ENCODE measurements at places on chromosomes 2 and 18.

DNA sequence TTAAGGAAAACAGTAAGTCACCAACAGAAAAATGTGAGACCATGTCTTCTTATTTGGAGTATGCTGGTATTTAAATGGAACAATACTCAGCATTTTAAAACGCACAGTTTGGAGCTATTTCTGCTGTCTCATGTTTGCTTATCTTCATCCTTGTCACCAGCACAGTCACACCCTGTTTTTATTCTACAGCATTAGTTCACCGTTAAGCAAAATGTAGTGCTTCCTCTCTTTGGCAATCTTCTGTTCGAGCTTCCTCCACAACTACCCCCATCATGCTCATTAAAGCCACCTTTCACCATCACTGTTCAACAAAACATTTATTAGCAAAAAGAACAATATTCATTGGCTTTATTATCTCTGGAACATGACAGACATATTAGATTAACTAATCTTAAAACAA is 64.0 kb downstream of the SLC40A1 start:
- DNase-seq: no peak

- no peak for DNase-seq
These were observed 326.1 kb downstream of the RNF144A start for GRCh38 chr2:7243276-7243675.

DNA sequence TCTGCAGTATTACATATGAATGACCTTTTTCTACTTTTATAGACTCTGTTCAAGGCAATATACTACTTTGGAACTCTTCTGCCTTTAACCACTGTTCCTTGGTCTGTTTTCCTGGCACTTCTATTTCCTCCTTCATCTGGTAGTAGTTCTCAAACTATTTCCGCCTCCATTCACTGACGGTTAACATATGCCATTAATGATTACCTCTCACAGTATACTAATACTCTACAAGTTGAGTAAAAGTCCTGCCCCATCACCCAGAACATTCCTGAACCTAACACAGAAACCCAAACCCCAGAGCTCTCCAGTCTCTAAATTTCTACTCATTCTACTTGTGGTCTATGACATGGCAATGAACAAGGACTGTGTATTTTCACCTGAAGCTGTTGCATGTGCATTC is 4.5 kb downstream of the GFPT1 start:
- DNase-seq: no peak

- DNase-seq: no peak
These were observed 29.3 kb upstream of the COPS8 start for GRCh38 chr2:237056287-237056875.

DNA sequence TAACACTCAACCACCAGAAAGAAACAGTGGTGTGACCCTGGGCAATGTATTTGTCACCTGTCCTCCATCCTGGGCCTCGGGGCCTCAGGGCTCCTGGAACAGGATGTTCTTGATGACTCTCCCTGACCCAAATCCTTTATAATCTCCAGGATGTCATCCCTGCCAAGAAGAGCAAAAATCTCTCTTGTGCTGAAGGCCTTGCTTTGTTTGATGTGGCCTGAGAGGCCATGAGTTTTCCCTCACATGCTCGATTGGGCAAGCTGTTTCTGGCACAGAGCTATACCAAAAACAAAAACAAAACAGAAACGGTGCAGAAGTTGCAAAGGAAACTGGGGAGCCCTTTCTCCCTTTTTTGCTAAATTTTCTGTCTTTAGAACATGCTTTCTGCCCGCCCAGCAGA is 35.7 kb upstream of the ST3GAL5 start:
- DNase-seq: no peak

DNA sequence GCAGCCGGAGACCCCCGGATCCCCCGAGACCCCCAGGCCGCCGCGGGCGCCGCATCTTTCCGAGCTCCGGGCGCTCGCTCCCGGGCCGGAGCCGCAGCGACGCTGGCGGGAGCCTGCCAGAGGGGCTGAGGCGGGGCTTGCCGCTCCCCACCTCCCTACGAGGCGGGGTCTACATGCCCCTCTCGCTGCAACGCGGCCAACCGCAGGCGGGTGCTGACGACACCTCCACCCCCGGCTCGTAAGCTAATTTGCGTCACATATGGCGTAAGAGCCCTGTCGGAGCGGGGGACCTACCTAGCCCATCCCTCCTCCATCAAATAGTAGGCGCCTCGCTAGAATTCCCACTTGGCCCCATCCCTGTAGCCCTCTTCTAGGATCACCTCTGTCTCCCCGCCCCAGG is at the start of gene PTPRN:
TSS of gene PTPRN (minus strand) at position 124 of the 400 bp plus-strand sequence. CDS start at position 55, 69 bp downstream.
- no peak for DNase-seq

DNA sequence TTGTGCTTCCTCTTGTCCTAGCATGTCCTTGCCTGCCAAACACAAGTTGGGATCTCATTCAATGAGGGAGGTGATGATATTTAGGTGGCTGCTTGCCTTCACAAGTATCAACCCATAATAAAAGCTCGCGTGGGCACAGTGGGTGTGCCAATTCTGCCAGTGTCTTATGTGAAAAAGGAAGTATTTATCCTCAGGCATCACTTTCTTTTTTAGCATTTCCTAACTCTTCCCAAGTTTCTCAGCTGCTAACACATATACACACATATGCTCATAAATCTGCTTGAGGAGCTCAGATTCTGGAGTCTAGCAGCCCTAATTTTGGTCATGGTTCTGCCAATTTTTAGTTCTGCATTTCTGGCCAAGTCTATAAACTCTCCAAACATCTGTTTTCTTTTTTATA is 319.5 kb upstream of the HNMT start:
- no peak for DNase-seq

- DNase-seq: no peak
These were observed 129.9 kb upstream of the HAAO start for GRCh38 chr2:42922293-42922692.

- DNase-seq: no peak
These were observed 158.8 kb downstream of the MBD5 start for GRCh38 chr2:148179724-148180123.

DNA sequence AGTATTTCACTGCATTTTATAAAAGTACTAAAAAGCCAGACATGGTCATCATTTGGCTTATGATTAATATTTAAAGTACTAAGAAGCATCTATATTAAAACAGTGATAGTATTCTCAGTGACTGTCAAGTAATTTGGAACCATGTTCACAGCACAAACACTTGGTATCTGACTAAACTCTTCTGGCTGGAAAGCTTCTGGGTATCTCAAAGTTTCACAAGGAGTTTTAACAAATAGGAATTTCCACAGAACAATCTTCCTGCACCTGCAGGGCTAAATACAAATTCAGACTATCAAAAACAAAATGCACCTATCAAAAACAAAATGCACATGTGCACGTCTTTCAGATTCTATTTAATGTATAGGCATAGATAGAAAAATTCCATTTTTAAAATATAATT is 158.8 kb downstream of the L3MBTL4 start:
- DNase-seq: no peak

DNA sequence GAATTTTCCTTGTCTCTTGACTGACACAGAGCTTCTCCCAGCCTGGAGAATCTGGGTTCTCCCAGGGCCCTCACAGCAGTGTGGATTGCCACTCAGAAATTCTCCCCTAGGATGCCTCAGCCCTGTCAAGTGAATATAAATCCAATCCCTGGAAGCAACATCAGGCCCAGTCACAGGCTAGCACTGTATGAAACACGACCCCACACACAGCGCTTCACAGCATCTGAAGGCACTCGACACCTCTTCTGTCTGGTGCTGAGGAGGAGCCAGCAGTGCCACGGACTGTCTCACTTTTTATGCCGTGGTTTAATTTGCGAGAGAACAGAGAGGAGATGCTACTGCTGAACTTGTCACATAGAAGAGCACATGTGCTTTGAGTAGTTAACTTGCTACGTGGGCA is 164.5 kb downstream of the NAPG start:
- DNase-seq: no peak

DNA sequence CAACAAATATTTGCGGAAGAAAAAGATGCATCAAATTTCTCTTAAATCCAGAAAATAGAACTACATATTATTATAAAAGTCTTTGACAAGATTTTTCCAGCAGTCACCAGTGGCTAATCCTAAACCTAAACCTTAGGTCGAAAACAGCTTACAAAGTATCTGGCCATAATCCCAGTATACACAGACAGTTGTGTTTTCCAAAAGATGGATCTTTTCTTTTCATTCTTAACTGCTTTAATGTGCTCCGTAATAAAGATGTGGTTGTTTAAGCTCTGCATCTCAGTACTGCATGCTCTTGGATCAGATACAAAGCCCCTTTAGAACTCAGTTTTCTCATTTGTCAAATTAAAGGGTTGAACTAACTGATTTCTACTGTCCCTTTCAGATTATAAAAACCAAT is 247.8 kb downstream of the TXNL1 start:
- no peak for DNase-seq

DNA sequence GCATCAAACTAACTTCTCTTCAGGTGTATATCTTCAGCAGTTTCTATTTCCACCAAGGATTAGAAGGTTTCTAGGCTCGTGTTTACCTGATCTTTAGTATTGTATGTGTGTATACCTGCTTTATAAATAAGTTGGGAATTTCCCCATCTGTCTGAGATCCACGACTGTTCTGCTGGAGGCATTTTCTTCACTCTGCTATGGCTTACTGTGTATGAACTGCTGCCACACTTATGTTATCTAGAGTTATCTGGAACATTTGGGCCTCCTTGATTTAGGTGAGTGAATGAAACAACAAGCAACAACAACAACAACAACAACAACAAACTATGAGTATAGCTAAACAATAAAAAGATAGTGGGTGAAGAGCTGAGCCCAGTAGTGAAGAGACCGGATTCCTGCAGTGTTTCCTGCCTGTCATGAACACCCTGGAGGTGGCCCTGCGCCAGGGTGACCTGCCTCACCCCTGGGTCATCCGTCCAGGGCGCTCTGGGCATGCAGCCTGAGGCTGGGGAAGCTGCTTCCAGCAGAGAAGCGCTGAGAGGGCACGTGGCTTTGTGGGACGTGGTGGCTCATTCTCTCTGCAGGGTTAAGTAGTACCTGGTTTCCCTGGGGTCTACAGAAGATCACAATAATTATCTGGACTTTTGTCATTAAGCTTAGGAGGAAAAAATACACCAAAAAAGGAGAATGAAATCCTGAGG is 56.1 kb upstream of the GATA6 start:
- no peak for DNase-seq

GRCh38 chr2:141611981-141612380 is 518.8 kb downstream of the LRP1B start:
- no peak for DNase-seq

GRCh38 chr2:63053081-63053888 is 2.7 kb downstream of the OTX1 start:
- DNase-seq: no peak

DNA sequence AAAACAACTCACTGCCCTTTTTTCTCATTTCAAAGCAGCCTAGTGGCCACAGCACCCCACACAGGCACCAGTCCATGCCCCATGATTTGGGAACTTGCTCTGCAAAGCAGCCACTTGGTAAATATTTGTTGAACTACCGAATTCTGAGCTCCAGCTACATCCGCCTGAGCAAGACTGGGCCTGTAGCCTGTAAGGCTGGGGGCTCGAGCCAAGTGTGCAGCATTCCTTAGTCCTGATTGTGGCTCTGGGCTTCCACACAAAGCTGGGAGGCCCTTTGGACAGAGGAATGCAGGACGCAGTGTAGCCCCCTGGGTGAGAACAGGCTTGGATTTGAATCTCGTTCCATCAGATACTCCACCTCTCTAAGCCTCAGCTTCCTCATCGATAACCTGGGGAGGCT is 88.4 kb downstream of the ACTR2 start:
- no peak for DNase-seq

DNA sequence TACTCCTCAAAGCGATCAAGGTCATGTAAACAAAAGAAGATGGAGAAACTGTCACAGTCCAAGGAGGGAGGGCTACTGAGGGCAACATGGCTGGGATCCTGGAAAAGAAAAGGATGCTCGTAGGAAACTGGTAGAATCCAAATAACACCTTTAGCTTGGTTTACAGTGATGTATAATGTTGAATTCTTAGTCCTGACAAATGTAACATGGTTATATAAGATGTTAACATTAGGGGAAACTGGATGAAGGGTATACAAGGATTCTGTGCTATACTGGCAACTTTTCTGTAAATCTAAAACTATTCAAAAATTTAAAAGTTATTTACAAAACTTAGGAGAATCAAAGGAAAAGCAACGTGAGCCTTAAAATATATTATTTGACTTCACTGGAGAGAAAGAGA is 257.0 kb downstream of the TTC32 start:
- no peak for DNase-seq

GRCh38 chr18:29254123-29254522 is 1077.2 kb upstream of the CDH2 start:
- no peak for DNase-seq

GRCh38 chr2:77310416-77310815 is 211.8 kb downstream of the LRRTM4 start:
- no peak for DNase-seq

- no peak for DNase-seq
These were observed 418.0 kb downstream of the LRATD1 start for GRCh38 chr2:15050483-15050882.

- no peak for DNase-seq
These were observed 2.0 kb downstream of the ETAA1 start for GRCh38 chr2:67399144-67399543.

GRCh38 chr2:190514676-190515075 is 19.8 kb downstream of the NEMP2 start:
- DNase-seq: no peak

DNA sequence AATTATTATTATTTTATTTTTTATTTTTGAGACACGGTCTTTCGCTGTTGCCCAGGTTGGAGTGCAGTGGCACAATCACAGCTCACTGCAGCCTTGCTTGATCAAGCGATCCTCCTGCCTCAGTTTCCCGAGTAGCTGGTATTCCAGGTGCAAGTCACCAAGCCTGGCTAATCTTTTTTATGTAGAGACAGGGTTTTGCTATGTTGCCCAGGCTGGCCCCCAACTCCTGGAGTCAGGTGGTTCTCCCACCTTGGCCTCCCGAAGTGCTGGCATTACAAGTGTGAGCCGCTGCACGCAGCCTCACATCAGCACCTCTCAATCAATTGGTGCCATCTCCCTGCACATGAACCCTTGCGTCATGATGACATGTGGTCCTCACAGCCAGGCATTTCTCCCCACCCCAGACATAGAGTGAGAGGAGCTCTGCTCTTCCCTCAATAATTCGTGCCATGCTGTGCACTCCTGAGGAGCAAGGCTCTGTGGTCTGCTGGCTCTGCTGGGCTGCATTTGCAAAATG is 5.9 kb downstream of the INPP5D start:
- no peak for DNase-seq

DNA sequence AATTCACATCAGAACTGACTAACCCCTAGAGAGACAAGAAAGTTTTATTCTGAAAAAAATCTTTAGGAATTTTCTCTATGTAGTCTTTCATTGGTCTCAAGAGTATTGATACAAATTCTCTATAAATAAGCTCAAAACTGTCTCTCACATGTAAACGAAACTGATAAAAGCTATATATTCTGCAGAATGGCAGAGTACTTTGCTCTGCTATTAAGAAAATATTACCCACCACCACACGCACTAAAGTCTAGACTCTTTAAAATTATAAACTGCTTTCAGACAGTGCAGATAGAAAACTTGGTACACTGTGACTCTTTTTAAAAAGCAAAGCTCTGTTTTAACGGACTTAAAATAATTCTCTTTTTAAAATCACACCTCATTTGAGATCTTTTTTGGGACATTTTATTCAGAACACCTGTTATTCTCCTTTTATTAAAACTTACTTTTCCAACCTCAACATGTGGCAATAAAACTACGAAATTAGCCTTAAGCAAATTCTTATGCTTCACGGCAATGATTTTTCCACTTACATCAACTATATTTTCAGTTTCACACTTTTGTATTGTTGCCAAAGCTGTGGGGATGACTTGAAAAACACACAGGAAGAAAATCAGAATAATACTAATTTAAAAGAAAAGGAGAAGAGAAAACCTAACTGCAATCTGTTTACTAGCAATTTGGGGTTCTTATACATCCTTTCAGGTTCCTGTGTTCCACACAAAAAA is 58.0 kb downstream of the CCDC88A start:
- DNase-seq: no peak

Measured in stimulated activated CD8-positive, alpha-beta memory T cell treated with anti-CD3 and anti-CD28 coated beads, Interleukin-15, amount 100 ng/mL, for 24 hours (primary cell).